Stimulated activated CD8-positive, alpha-beta memory T cell treated with anti-CD3 and anti-CD28 coated beads, Interleukin-15, amount 100 ng/mL, for 1 hour (primary cell): ENCODE measurements at places on chromosomes 16 and 17.

- DNase-seq = no peak
These were observed 18.3 kb upstream of the HAS3 start for GRCh38 chr16:69087161-69087581.

DNA sequence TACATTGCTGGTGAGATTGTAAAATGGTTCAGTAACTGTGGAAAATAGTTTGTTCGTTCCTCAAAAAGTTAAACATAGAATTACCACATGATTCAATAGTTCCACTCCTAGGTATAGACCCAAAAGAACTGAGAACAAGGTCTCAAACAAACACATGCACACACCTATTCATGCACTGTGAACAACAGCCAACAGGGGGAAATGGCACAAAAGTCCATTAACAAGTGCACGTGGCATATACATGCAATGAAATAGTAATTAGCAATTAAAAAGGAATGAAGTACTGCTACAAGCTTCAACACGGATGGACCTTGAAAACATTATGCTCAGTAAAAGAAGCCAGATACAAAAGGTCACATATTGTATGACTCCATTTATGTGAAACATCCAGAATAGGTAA, 23.8 kb downstream of the SDK2 start:
- no peak for DNase-seq

- DNase-seq = no peak
These were observed 135.1 kb downstream of the MRM1 start for GRCh38 chr17:36736201-36737156.

GRCh38 chr17:63838631-63839171, 3.8 kb downstream of the SMARCD2 start:
- DNase-seq = no peak

DNA sequence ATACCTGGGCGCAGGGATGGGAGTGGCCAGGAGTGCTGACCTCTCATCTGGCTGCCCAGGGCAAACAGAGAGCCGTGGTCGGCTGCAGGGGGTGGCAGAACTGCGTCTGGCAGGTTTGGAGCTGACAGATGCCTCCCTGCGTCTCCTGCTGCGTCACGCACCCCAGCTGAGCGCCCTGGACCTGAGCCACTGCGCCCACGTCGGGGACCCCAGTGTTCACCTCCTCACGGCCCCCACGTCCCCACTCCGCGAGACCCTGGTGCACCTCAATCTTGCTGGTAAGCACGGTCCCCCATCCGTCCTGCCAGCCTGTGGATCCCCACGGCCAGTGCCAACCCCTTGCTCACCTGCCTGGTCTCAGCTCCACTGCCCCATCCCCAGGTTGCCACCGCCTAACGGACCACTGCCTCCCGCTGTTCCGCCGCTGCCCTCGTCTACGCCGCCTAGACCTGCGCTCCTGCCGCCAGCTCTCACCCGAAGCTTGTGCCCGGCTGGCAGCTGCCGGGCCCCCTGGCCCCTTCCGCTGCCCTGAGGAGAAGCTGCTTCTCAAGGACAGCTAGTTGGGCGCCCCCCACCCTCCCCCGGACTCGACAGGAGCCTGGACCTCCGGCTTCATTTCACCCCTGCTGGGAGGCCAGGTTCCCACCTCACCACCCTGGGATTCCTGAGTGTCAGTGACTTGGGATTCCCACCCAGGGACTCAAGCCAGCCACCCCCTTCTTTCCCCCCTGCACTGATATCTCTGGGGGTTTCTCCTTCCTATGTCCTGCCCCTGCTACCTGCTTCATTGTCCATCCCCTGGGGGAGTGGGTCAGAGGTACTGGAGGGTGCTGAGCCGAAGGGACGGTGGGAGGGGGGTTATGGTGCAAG, 2.0 kb upstream of the ORAI3 start:
- no peak for DNase-seq
